ENCODE measurements at places on chromosomes 16 and 17.

GRCh38 chr17:15351925-15352324, 10.5 kb upstream of the TEKT3 start:
- DNase-seq, result no peak

DNA sequence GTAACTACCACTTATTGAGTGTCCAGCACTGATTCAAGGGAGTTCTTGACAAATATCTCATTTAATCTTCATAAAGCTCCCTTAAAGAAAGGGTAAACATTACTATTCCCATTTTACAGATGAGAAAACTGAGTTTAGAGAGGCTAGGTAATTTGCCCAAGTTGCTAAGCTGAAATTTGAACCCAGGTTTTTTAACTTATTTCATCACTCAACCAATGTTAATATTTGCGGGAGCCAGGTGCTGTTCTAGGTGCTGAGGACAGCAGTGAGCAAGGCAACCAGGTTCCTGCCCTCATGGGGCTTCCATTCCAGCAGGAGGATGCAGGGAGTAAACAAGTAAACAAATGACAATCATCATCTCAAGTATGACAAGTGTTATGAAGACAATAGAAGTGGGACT, 104.0 kb upstream of the LHX1 start:
- DNase-seq, result no peak

DNA sequence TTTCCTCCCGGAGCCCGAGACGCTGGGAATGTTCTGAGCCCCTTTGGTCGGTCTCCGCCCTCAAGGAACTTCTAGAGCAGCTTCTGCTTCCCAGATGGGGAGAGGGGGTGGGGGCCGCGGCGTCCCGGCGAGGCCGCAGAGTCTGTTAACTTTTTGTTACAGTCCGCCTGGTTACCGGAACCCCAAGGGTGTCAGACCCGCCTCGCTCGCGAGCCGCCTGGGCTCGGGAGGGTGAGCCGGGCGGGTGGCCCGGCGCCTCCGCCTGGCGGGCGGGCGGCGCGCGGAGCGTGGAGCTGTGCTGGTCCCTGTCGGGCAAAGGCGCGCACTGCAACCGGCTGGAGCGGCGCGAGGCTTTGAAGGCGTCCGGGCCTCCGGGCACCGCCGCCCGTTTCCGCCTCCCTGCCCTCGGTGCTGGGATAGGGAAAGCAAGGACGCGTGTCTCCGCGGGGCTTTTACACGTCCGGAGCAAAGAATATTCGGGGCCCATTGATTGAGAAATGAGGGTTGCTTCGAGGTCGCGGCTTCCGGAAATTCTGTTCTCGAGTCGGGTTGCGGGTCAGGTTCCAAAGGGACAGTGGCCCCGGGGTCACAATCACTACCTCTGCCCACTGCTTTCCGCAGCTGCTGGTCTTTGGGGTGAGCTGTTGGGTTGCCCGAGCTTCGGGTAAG, 1.7 kb downstream of the HS3ST3B1 start:
- peak; percentile 69 for DNase-seq

DNA sequence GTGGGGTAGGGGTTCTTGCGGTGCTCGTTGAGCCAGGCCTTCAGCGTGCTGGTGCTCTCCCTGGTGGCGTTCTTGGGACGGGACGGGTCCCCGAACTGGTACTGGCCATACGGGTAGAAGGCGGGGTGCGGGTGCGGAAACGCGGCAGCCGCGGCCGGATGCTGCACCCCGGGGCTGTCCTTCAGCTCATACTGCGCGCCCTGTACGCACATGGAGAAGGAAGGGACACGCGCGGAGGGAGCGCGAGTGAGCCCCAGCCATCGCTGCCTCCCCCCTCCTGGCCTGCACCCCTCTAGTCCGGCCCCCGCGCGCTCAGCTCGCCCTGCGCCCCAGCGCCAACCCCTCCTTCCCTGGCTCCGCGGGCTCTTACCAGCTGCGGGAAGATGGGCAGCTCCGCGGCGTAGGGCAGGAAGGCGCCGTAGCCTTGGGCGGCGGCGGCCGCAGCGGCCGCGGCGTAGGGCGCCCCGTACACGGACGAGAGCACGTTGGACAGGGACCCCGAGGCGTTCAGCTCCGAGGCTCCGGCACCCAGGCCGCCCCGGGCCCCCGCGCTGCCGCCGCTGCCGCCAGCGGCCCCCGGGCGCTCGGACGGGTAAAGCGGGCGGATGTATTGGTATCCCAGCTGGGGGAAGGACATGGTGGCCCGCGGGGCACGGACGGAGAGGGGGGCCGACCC, 1.0 kb downstream of the IRX3 start:
- no peak for DNase-seq
